ENCODE measurements at places on chromosomes 12 and 14.

DNA sequence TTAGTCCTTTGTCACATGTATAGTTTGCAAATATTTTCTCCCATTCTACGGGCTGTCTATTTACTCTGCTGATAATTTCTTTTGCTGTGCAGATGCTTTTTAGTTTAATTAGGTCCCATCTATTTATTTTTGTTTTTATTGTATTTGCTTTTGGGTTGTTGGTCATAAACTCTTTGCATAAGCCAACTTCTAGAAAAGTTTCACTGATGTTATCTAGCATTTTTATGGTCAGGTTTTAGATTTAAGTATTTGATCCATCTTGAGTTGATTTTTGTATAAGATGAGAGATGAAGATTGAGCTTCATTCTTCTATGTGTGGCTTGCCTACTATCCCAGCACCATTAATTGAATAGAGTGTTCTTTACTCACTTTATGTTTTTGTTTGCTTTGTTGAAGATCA lies 1008.4 kb upstream of the ATXN7L3B start:
- no peak for DNase-seq

DNA sequence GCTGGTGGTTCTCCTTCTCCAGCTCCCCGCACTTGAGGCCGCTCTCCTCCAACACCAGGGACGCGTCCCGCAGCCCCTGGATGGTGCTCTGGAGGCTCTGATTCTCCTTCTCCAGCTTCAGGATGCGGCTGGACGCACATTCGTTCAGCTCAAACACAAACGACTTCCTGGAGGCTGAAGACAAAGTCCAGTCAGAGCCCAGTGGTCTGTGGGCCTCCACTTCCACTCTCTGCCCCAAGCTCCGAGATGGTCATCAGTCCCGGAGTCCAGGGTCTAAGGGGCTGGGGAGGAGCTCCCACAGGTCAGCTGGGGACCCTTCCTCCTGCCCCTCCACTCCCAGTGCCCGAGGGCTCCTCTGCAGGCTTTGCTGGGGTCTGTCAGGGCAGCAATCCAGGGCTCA lies 76.6 kb upstream of the GPR68 start:
- no peak for DNase-seq

DNA sequence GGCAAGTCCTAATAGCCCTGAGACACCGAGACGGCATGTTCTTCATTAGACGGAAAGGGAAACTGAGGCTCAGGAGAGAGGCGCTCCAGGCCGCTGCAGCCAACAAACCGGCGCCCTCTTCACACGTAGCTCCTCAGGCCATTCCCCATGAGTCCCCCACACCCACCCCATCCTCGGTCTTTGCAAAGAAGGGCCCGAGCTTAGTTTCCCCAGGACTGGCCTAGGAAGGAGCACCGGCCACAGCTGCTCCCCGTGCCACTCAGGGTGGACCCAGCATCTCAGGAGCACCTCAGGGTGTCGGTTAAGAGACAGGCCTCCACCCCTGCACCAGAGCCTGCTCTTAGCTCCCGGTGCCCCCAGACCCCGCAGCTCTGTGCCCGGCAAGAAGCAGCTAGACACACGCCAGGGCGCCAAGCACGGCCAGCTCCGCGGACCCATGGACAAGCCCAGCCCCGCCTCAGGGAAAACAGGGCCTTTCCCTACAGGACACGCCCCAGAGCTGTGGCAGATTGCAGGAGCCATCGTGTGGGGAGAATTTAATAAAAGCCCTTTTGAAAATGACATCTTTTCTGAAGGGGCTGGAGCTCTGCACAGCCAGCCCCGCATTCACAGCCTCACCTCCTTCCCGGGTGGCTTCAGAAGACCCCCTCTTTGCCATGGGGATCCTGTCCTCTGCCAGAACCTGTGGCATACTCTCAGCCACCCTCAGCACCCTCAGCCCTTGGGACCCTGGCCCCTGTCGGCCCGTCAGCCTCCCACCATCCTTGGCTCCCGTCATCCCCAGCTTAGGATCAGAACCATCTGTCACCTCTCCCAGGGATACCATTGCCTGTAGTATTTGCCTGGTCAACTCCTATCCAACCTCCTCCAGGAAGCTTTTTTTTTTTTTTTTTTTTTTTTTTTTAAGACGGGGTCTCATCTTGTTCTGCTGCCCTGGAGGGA lies 59.7 kb downstream of the LGMN start:
- no peak for DNase-seq

DNA sequence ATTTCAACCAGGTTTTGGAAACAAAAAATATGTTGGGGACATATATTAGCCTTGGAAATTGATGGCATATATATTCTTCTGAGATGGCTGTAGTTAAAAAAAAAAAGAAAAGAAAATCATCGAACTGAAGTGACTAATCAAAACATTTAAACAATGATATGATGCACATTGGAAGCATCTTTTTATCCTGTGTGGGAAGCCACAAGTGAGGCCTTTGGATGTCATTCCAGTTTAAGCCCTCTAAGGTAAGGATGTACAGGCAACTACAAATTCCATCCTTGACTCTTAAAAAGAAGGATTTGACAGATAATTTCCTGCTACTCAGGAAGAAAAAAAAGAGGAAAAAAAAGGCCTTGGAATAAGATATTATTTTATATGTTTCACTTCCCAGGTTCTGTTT lies 9.6 kb upstream of the PTPRB start:
- DNase-seq, result no peak

DNA sequence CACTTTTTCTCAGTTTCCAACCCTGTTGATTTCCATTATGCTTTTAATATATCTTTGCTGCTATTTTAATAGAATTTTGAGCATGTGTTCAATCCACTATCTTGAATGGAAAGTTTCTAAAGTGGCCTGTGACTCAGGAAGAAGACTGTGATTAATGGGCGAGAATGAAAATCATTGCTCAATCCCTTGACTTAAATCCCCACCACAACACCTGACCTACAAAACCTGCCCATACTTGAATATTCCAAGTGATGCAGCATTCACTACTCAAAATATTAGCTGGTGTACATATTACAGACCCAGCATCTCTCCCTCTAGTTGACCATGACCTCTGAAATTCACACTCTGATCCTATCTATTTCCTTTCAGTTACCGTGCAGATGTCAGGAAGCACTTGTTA lies 1.3 kb upstream of the OAS3 start:
- no peak for DNase-seq

DNA sequence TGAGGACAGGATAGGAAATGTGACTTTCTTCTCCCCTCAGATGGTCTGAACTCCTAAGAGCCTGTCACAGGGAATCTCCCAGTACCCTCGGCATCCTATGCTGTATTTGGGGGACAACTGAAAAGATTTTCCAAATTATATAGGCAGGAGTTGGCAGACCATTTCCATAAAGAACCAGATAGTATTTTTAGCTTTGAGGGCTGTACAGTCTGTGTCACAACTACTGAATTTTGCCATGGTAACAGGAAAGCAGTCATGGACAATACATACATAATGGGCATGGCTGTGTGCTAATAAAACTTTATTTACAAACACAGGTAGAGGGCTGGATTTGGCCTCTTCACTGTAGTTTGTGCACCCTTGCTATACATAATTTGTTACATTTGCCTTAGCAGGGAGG lies 30.4 kb upstream of the TMEM132C start:
- DNase-seq, result no peak

- peak; percentile 23 for DNase-seq
Observed at GRCh38 chr12:3520168-3520567, 29.2 kb downstream of the PRMT8 start.

DNA sequence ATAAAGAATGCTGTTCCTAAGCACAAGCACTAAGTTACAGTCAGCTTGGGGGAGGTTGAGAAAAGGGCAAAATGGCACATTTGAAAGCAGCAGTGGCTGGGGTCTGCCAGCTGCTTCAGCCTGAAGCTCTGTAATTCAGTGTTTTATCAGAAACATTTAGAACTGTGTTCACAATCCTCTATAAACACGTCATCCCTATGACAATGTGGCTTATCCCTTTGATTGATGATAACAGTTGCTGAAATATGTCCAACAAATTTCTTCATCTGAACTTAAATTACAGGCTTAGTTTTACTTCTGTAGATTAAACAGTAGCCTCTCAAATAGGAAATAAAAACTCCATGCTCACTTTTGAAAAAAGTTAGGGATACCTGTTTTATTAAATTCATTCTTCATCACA lies 108.8 kb downstream of the VEZT start:
- no peak for DNase-seq

GRCh38 chr14:26218861-26219260 lies 379.0 kb downstream of the NOVA1 start:
- no peak for DNase-seq

DNA sequence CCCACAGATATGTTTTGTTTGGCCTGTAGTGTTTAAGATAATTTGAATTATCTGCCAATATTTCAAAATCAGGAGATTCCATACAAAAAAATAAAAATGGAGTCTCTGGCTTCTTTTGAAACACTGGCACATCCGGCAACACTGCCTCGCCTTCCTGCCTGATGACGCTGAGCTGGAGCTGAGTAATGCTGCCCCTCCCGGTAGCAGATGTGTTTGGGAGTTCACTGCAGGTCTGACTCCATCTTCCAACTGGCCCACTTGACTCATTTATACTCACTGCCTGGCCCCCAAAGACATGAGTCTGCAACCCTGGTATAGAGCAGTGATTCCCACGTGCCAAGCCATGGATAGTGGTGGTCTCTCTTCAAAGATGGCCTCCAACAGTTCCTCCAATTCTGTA lies 7.4 kb downstream of the CIT start:
- no peak for DNase-seq

DNA sequence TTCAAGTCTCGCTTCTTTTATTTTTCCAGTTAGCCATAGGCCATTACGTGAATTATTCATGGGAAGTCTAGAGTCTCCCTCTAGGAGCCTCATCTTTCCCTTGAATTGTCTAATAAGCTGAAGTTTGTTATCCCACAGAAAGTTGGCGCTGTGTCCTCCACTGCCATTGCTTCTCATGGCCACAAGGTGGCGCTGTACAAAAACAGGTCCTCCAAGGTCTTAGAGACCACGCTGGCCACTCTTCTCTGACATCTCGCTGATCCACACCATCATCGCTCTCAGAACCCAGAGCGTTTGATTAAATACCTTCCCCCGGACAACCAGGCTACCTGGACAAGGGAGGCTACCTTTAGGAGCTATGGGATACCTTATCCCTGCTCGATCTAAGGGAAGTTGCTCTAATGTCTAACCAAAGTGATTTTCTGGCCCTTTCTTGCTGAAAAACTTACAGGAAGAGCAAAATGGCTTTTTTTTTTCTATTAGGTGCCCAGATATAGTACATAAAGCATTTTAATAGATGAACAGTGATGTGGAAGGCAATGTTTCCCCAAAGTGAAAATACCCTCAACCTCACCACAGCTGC lies 110.0 kb downstream of the CCDC60 start:
- DNase-seq, result peak; percentile 84

- DNase-seq, result no peak
Observed at GRCh38 chr12:51023625-51024382, 2.4 kb downstream of the SLC11A2 start.

DNA sequence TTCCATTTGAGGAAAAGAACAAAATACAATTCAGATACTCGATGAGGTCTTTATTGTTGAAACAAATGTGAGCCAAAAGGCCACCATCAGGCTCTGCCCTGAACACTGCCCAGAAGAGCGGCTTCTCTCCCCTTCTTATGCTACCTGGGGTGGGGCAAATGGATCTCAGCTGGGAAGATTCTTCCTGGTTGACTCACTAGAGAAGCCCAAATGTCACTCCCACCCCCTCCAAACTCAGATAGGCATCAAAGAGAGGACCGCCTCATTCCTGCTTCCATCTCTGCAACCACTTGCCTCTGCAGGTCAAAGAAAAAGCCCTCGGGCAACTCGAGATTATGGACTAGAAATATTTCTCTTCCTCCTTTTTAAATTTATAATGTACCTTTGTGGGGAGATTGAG lies 55.8 kb downstream of the TBX3 start:
- no peak for DNase-seq

- no peak for DNase-seq
Observed at GRCh38 chr14:92630367-92630766, 116.8 kb downstream of the RIN3 start.

Data from HT-29 (cell line).